Cortex of kidney (tissue), 1 donor: ENCODE measurements at places on chromosomes 5 and 9.

GRCh38 chr9:85130260-85130659 is 460.7 kb downstream of the NTRK2 start:
- DNase-seq = no peak

DNA sequence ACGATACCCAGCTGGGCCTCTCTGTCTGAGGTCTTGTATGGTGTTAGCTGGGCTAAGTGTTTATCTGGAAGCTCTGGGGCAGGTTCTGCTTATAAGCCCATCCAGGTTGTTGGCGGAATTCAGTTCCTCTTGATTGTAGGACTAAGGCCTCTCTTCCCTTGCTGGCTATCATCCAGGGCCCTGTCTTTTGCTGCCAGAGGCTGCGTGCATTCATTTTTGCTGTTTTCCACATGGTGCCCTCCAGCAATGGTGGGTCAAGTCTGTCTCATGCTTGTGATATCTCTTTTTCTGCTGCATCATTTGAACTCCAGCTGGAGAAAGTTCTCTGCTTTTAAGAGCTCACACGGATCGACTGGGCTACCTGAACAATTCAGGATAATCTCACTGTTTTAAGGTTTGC is 105.7 kb upstream of the ZNF618 start:
- no peak for DNase-seq

- no peak for DNase-seq
These were observed 57.7 kb upstream of the RARS1 start for GRCh38 chr5:168428552-168428951.

DNA sequence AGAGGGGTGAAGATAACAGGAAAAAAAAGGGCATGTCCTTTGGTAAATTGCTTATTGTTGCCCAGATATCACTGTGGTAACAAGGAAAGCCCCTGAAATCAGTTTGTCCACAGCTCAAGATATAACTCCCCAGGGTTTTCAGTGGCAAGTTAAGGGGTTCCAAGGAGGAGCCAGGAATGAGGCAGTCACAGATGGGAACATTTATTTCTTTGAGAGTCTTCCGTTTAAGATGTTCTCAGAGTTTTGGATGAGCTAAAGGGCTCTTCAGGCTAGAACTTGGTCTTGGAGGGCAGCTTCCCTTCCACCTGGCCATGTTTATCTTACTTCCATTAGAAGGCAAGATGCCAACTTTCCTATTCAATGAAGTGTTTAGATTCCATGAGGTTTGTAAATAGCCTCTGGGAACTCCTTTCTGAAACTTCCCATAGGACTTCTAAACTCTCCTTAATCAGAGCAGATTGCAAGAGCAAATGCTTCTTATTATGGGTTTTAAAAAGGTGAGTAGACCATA is 277.6 kb upstream of the TNC start:
- DNase-seq = no peak

DNA sequence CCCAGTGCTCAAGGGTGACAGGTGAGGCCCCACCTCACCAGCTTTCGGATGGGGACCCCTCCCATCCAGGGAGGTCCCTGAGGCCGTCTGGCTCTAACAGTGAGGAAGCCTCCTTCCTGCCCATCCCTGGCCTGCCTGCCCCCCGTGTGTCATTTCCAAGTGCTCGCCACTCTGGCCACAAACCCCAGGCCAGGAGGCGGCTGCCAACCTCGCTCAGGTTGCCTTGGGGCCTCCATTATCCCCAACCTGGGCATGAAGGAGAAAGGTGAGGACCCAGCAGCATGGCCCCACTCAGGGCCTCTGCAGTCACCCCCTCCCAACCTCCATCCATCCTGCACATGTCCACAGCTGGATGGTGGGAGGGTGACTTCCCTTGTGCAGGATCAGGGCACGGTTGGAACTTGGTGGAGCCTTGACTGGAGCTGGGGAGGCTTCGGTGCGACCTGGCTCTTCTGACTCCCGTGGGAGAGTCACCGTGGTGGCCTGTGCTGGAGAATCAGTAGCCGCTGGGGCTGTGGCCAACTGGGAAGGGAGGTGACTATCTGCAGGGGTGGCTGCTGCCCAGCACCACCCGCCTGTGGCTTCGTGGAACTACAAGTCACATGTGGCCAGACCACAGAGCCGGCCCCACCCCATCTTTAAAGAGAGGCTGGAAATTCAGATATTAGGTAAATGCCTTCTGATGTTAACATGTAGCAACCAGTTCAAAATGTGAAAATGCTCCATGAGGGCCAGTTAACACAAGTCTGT is 37.5 kb upstream of the GFPT2 start:
- DNase-seq = no peak

DNA sequence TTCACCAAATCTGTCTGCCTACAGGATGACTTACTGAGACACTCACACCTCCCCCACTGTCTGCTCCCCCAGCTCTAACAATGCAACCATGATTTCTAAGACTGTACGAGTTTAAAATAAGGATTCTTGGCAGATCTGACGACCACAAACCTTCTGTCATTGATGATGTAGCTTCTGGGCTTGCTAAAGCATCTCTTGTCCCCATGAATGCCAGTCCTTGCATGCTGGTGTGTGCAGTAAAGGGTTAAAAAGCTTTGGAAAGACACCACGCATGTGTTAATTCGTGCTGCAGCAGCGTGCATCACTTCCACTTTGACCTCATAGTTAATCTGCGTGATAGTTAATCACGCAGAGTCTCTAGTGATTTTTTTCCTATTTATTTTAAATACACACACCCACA is 411 bp upstream of the GABRG2 start:
- no peak for DNase-seq

DNA sequence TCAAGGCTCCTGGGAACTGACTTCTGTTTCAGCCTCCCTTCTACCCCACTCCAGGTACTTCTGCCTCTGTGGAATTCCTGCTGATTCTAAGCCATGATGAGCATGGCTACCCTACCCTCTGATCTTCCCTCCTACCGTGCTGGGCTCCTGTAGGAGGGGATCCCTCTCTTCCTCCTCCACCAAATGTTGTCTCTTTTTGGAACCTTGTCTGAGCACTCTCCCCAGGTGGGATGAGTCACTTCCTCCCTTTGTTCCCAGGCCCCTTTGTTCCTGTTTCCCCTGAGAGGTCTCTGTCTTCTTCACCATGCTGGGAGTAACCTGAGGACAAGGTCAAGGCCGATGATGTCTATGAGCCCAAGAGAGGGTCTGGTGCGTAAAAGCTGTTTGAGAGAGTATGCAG is 213.2 kb downstream of the GABBR2 start:
- no peak for DNase-seq

DNA sequence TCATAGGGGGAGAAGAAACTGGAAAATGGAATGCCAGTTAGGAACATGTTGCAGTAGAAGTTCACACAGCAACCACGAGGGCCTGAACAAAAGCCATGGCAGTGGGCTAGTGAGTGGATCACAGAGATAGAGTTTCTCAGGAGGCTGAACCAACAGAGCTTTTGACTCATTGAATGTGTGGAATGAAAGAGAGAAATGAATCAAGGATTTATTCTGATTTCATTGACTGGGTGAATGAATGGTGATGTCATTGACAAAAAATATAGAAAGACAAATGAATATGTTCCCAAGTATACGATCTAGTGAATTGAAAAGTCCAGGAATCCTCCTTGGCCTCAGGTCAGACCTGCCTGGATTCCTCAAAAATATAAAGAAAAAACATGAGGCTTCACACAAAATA is 99.2 kb downstream of the ZNF462 start:
- DNase-seq = no peak

- no peak for DNase-seq
These were observed 164.8 kb upstream of the CDKN2B start for GRCh38 chr9:22173908-22174307.

- no peak for DNase-seq
These were observed 2000.1 kb downstream of the EFNA5 start for GRCh38 chr5:105670596-105670995.

- DNase-seq = no peak
These were observed 79.1 kb downstream of the UGCG start for GRCh38 chr9:111975709-111976108.

DNA sequence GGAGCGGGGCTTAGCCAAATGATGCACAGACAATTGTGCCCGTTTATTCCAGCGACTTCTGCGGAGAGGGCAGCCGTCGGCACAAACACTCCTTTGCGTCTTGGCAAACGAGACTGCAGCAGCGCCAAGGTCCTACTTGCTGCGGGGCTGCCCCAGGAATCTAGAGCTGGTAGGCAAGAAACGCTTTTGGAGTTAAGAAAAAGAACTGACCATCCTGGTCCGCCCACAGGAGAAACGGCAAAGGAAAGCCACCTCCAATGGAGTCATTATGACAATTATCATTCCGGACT is 2.3 kb downstream of the RXFP3 start:
- DNase-seq = no peak

DNA sequence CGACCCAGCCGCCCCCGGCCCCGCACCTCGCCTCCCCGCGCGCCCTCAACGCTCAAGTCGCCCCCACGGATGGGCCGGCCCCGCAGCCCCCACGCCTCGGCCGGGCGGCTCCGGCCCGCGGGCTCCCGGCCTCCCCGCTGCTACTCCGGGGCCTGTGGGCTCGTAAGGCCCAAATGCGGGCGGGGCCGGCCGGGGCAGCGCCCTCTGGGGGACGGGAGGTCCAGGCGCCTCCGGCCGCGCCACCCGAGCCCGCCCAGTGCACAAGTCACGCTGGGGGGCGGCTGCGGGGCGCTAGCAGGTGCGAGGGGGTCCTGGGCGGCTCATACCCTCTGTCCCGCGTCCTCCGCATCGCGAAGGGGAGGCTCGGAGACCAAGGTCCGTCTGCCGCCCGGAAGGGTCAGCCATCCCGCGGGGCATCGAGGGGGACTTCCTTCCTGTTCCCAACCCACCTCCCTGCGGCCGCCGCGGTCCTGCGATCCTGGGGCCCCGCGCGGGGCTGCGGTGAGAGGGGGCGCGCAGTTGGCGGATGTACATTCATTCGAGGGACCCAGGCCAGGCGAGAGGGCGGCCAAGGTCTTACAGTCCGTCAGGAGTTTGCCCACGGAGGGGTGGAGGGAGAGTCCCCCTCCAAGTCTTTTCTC is at the start of gene CIZ1:
Gene CIZ1 (minus strand): TSS at position 167 of the 641 bp plus-strand sequence. CDS start 715 bp downstream, outside the sequence.
- DNase-seq = no peak

GRCh38 chr5:22850981-22851380 is 2.2 kb downstream of the CDH12 start:
- no peak for DNase-seq

GRCh38 chr5:74638970-74639806 is 1.3 kb downstream of the ENC1 start:
- no peak for DNase-seq

DNA sequence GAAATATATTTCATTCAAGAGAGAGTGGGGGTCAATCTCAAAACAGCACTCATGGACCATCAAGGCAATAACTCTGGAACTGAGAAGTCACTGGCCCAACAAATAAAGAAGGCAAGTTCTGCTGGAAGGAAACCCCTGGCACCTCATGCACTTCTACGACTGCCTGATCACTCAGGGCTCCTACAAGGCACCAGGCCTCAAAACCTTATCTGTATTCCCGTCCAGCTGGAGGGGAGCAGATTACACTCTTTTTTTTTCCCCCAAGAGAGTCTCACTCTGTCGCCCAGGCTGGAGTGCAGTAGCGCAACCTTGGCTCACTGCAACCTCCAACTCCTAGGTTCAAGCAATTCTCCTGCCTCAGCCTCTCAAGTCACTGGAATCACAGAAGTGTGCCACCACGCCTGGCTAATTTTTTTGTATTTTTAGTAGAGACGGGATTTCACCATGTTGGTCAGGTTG is 49.9 kb downstream of the P4HA2 start:
- DNase-seq = no peak

- DNase-seq = no peak
These were observed 96.8 kb downstream of the ANKRD18B start for GRCh38 chr9:33620738-33621439.

DNA sequence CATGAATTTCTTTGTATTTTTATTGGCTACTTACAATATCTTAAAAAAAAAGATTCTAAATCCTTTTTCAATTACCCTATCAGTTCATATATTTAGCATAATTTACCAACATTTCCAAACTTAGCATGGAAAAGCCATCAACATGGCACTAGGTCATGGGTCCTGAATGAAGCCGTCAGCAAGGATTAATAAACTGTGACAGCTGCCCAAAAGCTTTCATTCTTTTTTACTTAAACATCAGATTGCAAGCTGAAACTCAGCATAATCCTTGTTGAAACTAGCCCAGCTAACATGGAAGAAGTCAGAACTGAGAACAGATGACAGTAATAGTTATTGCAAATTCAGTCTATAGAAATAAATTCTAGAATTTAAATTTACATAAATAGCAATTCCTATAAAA is 209.8 kb downstream of the ADAMTS6 start:
- DNase-seq = no peak

- no peak for DNase-seq
These were observed 81.2 kb downstream of the NDFIP1 start for GRCh38 chr5:142189813-142190212.

GRCh38 chr5:38651806-38652205 is 95.4 kb upstream of the LIFR start:
- no peak for DNase-seq

GRCh38 chr9:80197661-80198060 is 625.9 kb downstream of the TLE4 start:
- no peak for DNase-seq
